Esophagus squamous epithelium (tissue), 5 donors: ENCODE measurements at places on chromosomes 16 and 17. TPM values are rescaled to one million over a fixed set of nuclear protein-coding genes. Genes with fewer than 3 reads are reported as not detected.

- DNase-seq: no peak
- H3K4me3 ChIP-seq: no peak overlapping the region
- no peaks in the 10 kb centered on the region for H3K36me3 ChIP-seq
- H3K27me3 ChIP-seq: no peaks in the 10 kb centered on the region
- no peaks in the 10 kb centered on the region for H3K4me1 ChIP-seq
These were observed 429.0 kb downstream of the HS3ST4 start for GRCh38 chr16:26120729-26121128.

GRCh38 chr16:3793161-3793576 is 75.8 kb upstream of the TRAP1 start:
- no peak overlapping the region for H3K4me3 ChIP-seq
- peaks cover 19% of the 10 kb centered on the region for H3K4me1 ChIP-seq
- no peaks in the 10 kb centered on the region for H3K27me3 ChIP-seq

- H3K36me3 ChIP-seq: no peaks in the 10 kb centered on the region
- H3K4me1 ChIP-seq: peaks cover 16% of the 10 kb centered on the region
- peak overlapping the region; percentile 49 for H3K27ac ChIP-seq
- no peak for DNase-seq
- H3K27me3 ChIP-seq: no peaks in the 10 kb centered on the region
- no peak overlapping the region for H3K4me3 ChIP-seq
These were observed 108.0 kb upstream of the CIBAR2 start for GRCh38 chr16:85220125-85220839.

DNA sequence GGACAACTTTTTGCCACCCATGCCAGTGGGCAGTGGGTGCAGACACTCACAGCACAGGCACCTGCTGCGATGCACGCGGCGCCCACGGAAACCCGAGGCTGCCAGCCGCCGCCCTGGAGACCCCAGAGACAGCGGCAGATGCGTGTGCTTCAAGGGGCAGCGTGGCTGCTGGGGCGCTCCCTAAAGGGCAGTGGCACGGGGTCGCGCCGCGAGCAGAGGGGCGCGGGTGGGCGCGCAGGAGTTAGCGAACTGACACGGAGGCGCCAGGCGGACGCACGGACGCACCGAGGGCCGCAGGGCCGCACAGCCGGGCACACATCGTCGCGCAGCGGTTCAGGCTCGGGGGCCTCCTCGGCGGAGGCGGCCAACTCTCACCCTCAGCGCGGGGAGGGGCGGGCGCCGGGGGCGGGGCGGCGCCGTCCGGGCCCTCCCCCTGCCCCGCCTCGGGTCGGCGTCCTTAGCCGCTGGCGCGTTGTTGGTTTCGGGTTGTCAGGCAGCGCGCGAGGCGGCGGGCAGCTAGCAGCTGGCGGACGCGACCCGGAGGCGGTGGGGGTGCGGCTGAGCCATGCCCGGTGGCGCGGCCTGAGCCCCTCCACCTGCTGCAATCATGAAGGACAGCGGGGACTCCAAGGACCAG is at the start of gene KIF19:
Gene KIF19, plus strand, starts transcription at position 484 of the 637 bp plus-strand sequence. Its CDS starts 124 bp downstream, at position 608.
- H3K4me3 ChIP-seq: peak within 1 kb of the TSS; percentile 9
- peaks cover 14% of the 10 kb centered on the region for H3K4me1 ChIP-seq
- H3K27ac ChIP-seq: no peak within 1 kb of the TSS
- H3K36me3 ChIP-seq: no peaks in the 10 kb centered on the region

DNA sequence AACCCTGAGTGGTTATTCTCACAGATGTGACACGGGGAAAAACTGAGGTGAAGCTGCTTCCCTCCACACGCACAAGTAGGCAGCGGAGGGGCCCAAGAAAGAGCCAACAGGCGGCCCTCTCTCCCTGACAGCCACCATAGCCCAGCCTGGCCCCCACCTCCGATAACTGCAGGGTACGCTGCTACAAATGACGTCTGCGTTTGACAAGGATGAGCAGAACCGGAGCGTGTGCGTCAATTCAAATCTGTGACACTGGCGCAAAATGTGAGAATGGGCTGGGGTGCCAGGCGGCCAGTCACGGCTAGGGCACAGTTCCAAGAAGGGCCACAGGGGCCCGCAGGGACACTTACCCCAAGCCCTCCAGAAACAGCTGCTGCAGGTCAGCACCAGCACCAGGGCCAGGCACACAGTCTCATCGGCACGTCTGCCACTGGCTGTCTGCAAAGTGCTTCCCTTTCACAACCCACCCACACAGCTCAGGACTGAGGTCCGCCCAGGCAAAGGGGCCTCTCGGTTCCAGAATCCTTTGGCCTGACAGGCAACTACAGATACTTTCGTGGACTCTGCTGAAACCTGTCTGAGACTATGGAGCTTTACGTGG is 14.4 kb downstream of the AXIN1 start:
- no peak for DNase-seq
- H3K4me1 ChIP-seq: no peaks in the 10 kb centered on the region
- no peak overlapping the region for H3K27ac ChIP-seq
- H3K4me3 ChIP-seq: no peak overlapping the region
- peaks cover 20% of the 10 kb centered on the region for H3K36me3 ChIP-seq

DNA sequence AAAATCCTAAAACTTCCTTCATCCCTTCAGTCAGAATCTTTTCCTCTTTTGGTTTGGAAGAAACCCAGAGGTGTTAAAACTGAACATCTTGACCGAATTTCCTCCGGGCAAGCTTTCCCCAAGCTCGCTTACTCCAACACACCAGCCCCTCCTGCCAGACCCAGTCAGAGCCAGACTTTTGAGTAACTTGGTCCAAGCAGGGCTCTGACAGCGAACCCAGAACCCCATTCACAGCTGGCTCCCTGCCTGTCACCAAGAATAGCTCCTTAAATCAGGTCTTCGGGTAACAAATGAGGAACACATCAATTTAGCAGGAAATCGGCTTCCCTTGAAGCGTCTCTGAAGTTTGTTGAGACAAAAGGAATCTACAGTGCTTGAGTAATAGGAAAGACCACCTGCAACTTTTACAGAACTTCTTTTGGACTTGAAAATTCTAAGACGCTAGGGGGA is 27.3 kb downstream of the GAS7 start:
- no peaks in the 10 kb centered on the region for H3K36me3 ChIP-seq
- no peaks in the 10 kb centered on the region for H3K27me3 ChIP-seq
- H3K4me3 ChIP-seq: no peak overlapping the region
- DNase-seq: no peak
- H3K4me1 ChIP-seq: no peaks in the 10 kb centered on the region

- H3K27ac ChIP-seq: peak overlapping the region; percentile 74
- no peaks in the 10 kb centered on the region for H3K36me3 ChIP-seq
- H3K27me3 ChIP-seq: no peaks in the 10 kb centered on the region
- peaks cover 93% of the 10 kb centered on the region for H3K4me1 ChIP-seq
- no peak overlapping the region for H3K4me3 ChIP-seq
These were observed 5.7 kb downstream of the ADGRG1 start for GRCh38 chr16:57634171-57634570.

DNA sequence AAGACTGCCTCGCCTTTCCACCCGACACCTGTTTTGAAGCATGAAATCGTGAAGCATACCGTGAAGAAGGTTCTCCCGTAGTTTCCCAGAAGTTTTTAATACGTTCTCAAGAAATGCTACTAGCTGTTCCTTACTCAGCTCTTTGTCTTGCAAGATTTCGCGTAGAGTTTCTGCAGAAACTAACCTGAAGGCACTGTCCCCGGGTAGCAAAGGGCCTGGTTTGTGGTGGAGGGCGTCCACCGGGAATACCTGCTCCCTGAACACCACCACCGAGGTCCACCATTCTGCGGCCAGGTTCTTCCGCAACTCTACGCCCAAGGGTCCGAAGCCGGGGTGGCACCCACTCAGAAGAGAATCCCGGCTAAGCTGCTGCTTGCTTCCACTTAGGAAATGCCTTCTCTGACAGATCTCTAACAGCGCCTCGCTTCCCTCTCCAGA is 487 bp downstream of the POLG2 start:
- peak overlapping the region; percentile 70 for H3K4me3 ChIP-seq
- peaks cover 60% of the 10 kb centered on the region for H3K36me3 ChIP-seq
- peak overlapping the region; percentile 91 for H3K27ac ChIP-seq
- peaks cover 44% of the 10 kb centered on the region for H3K4me1 ChIP-seq
- no peak for DNase-seq
- H3K27me3 ChIP-seq: no peaks in the 10 kb centered on the region

The VAT1 gene
- 50.5 TPM for total RNA-seq

The WSCD1 gene
- 1.6 TPM for total RNA-seq
